ENCODE measurements at places on chromosomes 2 and 18. TPM values are rescaled to one million over a fixed set of nuclear protein-coding genes. Genes with fewer than 3 reads are reported as not detected.

Gene TFCP2L1
- total RNA-seq, result not detected

Gene ANAPC1
- 40.7 TPM for total RNA-seq

Gene SCRN3
- total RNA-seq, result 23.3 TPM

Gene PAIP2B
- total RNA-seq, result 0.47 TPM

Gene DOK6
- total RNA-seq, result 0.45 TPM

Gene CENPO
- 2.0 TPM for total RNA-seq

Gene TDRD15
- not detected for total RNA-seq

Gene FSHR
- not detected for total RNA-seq

Gene RFTN2
- total RNA-seq, result 9.0 TPM

Gene GKN1
- total RNA-seq, result not detected

Gene TMEM17
- total RNA-seq, result 1.4 TPM

Gene FOXI3
- not detected for total RNA-seq

Gene VIT
- 0.15 TPM for total RNA-seq

Gene ZNF512
- total RNA-seq, result 16.3 TPM

Gene FBXO36
- total RNA-seq, result 1.4 TPM

Gene EVX2
- not detected for total RNA-seq

Gene NGEF
- total RNA-seq, result 0.38 TPM

Gene TUBB8B
- total RNA-seq, result not detected

Gene IAH1
- total RNA-seq, result 82.0 TPM

Gene CLEC4F
- not detected for total RNA-seq

Gene POMC
- 0.59 TPM for total RNA-seq

Gene CAPN14
- total RNA-seq, result 0.12 TPM

Gene VAMP5
- 97.5 TPM for total RNA-seq

Gene ASB18
- total RNA-seq, result not detected

Gene MXD1
- total RNA-seq, result 6.1 TPM

Gene CPLX4
- not detected for total RNA-seq

Gene LMAN2L
- 24.4 TPM for total RNA-seq

Gene PROM2
- 1.4 TPM for total RNA-seq

Gene G6PC2
- not detected for total RNA-seq

Gene CFAP65
- not detected for total RNA-seq

Gene PPP1R1C
- 0.38 TPM for total RNA-seq

Gene MRPS9
- 19.2 TPM for total RNA-seq

Gene REG1B
- not detected for total RNA-seq

Gene PRKAG3
- total RNA-seq, result 4.1 TPM

Gene PLA2R1
- 15.4 TPM for total RNA-seq

Gene RNU2-63P
- total RNA-seq, result not detected

Gene DSC3
- total RNA-seq, result 0.38 TPM

Gene CHRNG
- not detected for total RNA-seq

Gene ABCB11
- total RNA-seq, result not detected

Gene REG1A
- total RNA-seq, result not detected

Gene RAB10
- 115 TPM for total RNA-seq

Gene COL6A3
- 1,351 TPM for total RNA-seq

Gene NETO1
- not detected for total RNA-seq

Gene ERICH2
- total RNA-seq, result not detected

Gene PMAIP1
- 1.4 TPM for total RNA-seq

Measured in smooth muscle cell of the coronary artery (primary cell).